ENCODE measurements at places on chromosomes 11 and 22.
A peak's percentile ranks its signal among the peaks of the same experiment; 100 is the strongest.

GRCh38 chr11:1952806-1953482, 5.8 kb downstream of the MRPL23 start:
- DNase-seq, result no peak

- no peak for DNase-seq
These were observed 7.6 kb downstream of the ST3GAL4 start for GRCh38 chr11:126362879-126363655.

DNA sequence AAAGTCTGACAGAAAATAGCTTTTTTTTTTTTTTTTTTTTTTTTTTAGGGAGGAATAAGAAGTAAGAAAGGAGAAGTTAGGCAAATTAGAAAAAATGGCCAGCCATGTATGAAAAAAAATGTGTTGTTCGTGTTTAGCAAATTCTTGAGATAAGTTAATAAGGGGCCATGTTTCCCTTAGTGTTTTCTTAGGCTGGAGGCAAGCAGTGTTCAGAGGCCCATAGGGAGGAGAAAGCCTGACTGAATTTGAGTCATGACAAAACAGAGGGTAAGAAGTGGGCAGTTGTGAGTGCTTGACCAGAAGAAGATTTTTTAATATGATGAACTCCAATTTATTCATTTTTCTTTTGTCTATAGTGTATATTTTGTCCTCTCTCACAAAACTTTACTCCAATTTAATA, 766.4 kb downstream of the FAM181B start:
- DNase-seq, result peak; percentile 74

GRCh38 chr22:49236541-49237075, 591.1 kb downstream of the BRD1 start:
- no peak for DNase-seq

- no peak for DNase-seq
These were observed 48.7 kb upstream of the TH start for GRCh38 chr11:2220173-2220771.

DNA sequence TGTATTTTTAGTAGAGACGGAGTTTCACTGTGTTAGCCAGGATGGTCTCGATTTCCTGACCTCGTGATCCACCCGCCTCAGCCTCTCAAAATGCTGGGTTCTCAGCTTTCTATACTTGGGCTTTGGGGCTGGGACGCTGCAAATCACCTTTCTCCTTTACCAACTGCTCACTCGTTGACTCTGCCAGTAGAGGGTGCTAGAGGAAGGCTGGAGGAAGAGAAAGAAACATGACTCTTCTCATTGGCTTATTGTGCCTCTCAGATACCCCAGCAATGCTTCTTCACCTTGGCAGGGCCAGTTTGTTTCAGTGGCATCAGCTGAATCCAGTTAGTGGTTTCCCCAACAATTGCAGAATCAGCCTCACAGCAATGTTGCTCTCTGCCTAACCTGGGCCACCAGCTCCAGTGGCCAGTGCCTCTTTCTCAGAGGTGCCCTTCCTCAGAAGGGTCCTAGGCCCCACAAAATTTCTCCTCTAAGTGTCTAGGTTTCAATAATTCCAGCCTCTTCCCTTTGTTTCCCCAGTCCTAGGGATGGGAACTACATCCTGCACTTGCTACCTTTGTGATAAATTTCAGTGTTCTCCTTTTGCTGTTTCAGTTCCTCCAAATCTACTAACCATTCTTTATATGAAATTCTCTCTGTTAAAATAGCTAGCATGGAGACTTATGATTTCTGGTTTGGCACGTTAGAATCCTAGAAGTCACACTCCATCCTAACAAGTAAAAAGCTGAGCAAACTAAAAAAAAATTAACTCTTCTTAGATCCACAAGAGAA, 71.5 kb upstream of the VSTM5 start:
- peak; percentile 58 for DNase-seq

DNA sequence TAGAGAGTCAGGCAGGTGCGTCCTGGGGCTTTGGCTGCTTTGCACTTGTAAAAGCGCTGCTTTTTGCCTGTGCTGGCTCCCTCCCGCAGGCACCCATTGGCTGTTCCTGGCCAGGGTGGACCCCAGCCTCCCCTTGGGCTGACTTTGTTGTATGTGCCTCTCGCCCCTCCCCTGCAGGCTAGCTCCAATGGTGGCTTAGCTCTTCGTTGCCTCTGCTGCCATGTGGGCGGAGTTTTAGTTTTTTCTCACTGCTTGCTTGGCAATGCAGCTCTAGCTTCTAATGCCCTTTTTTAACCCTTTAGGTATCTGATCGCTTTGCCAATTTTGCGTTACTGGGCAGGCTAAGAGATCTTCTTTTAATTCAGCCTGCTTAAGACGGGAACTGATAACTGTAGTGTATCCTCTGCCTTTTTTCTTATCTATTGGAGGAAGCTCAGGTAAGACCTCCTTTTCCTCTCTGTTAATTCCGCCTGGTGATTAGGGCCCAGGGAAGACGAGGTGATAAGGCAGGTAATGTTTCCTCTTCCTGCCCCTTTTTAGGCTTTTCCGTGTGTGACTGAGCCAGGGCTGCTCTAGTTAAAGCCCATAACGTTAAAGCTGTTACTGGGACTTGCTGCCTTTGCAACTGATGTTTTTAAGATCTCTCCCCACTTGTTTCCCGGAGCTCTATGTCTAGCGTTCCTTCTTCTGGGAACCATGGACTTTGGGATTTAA, 11.7 kb upstream of the GLYATL1 start:
- peak; percentile 31 for DNase-seq

DNA sequence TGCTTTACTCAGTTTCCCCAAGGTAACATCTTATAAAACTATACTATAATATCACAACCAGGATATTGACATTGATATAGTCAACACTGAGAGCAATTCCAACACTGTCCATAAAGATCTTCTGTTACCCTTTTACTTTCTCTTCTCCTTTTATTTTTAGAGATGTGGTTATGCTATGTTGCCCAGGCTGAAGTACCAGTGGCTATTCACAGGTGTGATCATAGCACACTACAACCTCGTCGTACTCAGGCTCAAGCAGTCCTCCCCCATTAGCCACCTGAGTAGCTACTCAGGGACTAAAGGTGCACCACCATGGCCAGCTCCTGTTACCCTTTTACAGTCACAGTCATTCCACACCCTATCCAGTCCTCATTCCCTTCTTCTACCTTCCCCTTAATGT, 119.7 kb downstream of the CWF19L2 start:
- no peak for DNase-seq

- no peak for DNase-seq
These were observed 3.2 kb upstream of the RTN4R start for GRCh38 chr22:20271114-20271994.

- no peak for DNase-seq
These were observed 5.5 kb upstream of the PACS1 start for GRCh38 chr11:66064571-66064970.

DNA sequence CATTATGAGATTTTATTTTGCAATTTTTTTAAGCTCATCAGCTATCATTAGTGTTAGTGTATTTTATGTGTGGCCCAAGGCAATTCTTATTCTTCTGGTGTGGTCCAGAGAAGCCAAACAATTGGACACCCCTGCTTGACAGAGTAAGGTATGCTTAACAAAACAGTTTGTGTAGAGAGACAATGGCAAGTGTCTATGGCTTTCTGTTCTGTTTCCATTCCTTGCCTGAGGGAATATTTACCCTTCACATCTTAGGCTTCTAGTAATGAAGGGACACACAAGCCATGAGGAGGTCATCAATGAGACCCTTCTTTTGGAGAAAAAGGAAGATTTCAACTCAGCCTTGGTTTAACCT, 1278.4 kb upstream of the TENM4 start:
- DNase-seq, result no peak

DNA sequence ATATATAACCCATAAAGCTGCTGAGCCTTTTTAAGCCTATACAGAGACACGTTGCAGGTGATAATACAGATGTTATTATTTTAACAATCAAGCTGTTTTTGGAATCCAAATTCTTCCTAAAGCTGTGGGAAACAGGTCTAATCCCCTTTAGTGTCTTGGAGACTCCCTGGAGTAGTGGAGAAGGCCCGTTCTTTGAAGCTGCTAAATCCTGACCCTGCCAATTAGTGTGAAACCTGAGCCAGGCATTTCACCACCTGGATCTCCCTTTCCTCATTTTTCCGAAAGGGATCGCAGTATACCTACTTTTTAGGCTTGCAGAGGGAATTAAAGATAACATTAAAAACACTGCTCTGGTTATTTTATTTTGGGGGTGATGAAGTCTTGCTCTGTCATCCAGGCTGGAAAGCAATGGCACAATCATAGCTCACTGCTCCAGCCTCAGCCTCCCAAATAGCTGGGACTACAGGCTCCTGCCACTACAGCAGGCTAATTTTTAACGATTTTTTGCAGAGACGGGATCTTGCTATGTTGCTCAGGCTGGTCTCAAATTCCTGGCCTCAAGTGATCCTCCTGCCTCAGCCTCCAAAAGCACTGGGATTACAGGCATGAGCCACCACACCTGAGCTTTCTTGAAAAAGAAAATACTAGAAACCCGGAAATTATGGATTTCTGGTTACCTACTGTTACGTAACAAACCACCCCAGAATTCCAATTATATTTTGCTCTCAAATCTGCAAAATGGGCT, 1.7 kb upstream of the EIF4ENIF1 start:
- DNase-seq, result no peak

DNA sequence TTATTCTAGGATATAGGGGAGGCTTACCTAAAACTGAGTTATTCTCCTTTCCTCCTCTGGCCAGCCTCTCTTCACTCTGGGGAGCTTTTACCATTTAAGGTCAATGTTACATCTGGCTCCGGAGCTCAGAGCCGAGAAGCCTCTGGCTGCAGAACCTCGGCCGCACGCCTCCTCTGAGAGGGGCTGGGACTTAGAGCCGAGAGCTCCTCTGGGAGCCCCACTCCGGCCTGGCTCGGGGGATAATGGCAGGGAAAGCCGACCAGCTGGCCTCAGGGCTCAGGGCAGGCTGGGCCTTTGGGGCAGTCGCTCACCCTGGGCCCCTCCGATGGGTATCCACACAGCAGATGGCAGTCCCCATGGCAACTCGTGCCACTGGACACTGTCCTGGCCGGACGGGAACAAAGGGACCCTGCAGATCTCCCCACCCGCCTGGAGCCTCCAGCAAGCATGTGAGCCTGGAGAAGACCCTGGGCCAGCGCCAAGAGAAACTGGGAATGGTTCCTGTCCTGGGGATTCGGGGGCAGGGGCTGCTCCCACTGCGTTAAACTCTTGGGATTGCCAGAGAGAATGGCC, at the start of gene IRAG1:
Gene IRAG1, minus strand, starts transcription at position 247 of the 573 bp plus-strand sequence. Its CDS starts 153 bp downstream, at position 94.
- no peak for DNase-seq

- no peak for DNase-seq
These were observed 30.8 kb upstream of the RAG2 start for GRCh38 chr11:36628765-36629244.

GRCh38 chr22:43092085-43092484, 2.9 kb upstream of the TTLL1 start:
- no peak for DNase-seq

- DNase-seq, result peak; percentile 58
These were observed 457 bp downstream of the RNF141 start for GRCh38 chr11:10540546-10540914.

- peak; percentile 74 for DNase-seq
These were observed 931 bp downstream of the CADM1 start for GRCh38 chr11:115503083-115503885.

DNA sequence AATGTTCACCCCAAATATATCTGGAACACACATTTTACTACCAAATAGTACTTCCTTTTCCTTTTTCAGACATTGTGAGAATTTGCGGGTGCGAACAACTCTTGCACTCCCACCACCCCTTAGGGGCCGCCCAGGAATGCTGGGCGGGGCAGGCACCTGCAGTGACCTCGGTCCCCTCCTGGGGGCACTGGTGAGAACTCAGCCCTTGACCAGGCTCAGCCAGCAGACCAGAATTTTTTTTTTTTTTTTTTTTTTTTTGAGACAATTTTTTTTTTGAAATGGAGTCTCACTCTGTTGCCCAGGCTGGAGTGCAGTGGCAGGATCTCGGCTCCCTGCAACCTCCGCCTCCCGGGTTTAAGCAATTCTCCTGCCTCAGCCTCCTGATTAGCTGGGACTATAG, 75.8 kb downstream of the ARHGAP8 start:
- no peak for DNase-seq

- no peak for DNase-seq
These were observed 5.0 kb downstream of the ZNF215 start for GRCh38 chr11:6931146-6931713.

DNA sequence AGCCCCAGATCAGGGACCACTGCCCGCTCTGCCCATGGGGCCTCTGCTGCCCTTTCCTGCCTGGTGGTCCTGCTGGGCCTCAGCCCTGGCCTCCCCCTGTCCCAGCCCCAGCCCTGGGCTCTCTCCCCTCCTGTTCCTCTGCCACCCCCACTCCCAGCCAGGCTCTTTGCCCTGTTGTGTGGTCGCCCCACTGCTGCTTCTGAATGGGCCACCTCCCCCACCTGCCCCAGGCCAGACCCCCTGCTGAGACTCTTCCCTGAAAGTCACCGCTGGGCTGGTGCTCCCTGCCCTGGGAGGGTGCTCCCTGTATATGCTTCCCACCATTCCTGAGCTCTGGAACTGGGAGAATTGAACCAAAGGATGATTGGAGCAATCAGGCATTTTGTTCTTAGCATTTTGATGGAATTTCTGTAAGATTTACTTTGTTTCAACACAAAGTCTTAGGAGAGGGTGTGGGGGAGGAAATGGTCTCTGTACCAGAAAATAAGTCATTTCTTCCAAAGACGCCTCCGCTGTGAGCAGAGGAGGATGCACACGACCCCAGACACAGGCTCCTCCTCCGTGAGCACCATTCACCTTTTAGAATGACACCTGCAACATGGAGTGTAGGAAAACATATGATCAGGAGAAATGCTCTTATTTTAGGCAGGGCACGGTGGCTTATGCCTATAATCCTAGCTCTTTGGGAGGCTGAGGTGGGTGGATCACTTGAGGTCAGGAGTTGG, 5.2 kb downstream of the APOBEC3B start:
- no peak for DNase-seq

DNA sequence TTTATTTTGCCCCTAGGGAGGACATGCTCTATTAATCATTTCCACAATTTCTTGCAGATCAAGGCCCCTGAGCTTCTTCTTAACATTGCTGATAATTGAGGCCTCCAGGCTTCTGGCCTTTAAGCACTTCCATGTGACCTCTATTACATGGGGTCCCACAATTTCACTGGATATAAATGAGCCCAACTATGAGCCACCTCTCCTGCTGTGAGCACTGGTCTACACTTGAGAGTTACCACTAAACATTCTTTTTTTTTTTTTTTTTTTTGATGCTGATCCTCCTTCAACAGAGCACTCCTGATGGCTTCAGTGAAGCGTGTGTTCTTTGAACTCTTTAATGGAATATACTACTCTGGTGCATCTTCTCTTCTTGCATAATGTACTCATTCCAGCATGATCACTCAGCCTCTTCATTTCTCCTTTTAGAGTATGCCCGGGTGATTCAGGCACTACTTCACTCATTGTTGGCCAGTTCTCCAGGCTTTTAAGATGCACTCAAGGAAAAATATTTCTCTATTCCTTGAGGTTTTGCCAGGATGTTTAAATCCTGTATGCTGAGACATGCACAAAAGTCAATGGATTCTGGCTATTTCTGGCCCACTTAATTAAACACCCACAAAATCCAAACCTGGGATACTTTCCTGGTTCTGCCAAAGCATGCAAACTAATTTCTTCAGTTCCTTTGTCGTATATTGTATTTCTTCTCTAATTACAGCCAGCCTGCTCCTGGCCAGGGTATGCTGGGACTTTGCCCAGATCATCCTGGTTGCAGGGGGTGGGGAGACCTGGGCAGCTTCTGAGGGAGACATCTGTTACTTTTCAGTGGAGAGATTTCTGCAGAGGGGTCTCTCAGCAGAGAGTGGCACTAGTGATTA, 257.8 kb upstream of the LUZP2 start:
- no peak for DNase-seq

GRCh38 chr11:68309621-68310185, 2.7 kb upstream of the LRP5 start:
- DNase-seq, result no peak

Measured in NCI-H1105 treated with DMSO at 0.1 percent for 48 hours (cell line).